A549 treated with dexamethasone at 1 μM for 4 hours (cell line): ENCODE measurements at places on chromosomes 11 and 22. TPM values are rescaled to one million over a fixed set of nuclear protein-coding genes. Genes with fewer than 3 reads are reported as not detected.

SLC7A4 gene
- total RNA-seq = not detected in 5 replicates

PITPNB gene
- total RNA-seq = 47.1 to 55.3 TPM (median 51.3 TPM) in 5 replicates

ABTB2 gene
- total RNA-seq = 30.7 to 49.2 TPM (median 43.4 TPM) in 5 replicates

PLEKHB1 gene
- 0.61 to 1.6 TPM (median 1.0 TPM) in 5 replicates for total RNA-seq

MAPK1 gene
- total RNA-seq = 46.9 to 86.1 TPM (median 76.1 TPM) in 5 replicates

SERPIND1 gene
- total RNA-seq = not detected in 5 replicates

PLAAT5 gene
- 0.02 to 0.07 TPM (median 0.05 TPM) in 3 of 5 replicates, not detected in the others for total RNA-seq

PTPRCAP gene
- total RNA-seq = 0.18 to 0.39 TPM (median 0.28 TPM) in 5 replicates

CADM1 gene
- total RNA-seq = 21.8 to 30.6 TPM (median 25.2 TPM) in 5 replicates

TANGO2 gene
- 10.7 to 14.9 TPM (median 14.2 TPM) in 5 replicates for total RNA-seq
